ENCODE measurements at places on chromosomes 7 and 10.
A peak's percentile ranks its signal among the peaks of the same experiment; 100 is the strongest.

DNA sequence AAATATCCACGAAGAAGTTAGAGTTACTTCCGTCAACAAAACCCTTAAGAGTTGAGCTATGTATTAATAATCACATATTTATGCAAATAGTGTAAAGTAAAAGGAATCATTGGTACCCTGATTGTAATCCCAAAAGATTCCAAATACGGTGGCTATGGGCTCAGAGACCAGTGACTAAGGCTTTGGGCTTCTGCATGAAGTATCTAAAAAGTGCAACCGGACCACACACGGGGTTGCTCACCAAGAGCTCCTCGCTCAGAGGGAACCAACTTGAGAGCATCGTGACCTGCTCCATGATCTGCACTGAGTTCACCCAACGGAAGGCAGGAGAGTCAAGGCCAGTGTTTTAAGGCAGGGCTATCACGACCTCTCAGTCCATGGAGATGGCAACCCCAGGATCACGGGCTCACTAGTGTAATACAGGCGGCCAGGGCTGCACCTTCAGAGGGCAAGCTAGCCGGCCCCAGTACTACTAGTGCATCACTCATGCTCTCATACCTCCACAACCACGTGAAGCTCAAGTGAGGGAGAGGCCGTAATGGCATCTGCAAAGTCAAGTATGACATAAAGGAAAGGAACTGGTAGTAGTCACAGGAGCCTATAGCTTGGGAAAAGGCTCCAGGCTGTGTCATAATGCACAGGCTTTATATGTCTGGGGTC, 77.1 kb upstream of the CAMK2B start:
- DNase-seq = no peak

- no peak for DNase-seq
Measured at GRCh38 chr10:1166828-1167275, 110.7 kb downstream of the WDR37 start.

DNA sequence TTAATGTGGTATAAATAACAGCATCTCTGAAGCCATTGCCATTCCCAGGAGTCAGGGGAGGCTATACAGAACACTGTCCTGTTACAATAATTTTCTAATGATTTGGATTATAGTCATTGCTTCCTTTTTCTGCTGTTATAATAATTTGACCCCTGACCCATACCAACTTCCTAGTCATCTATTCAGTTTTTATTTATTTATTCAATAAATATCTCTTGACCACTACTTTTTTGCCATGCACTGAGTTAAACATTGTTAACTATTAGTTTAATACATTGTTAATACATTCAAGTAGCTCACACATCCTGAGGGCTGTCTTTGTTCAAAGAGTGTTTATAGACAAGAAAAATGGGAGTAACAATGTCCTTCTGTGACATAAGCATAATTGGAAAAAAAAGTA, 235.5 kb upstream of the MEOX2 start:
- no peak for DNase-seq

- peak; percentile 74 for DNase-seq
Measured at GRCh38 chr10:17206210-17206709, 4.8 kb upstream of the TRDMT1 start.

DNA sequence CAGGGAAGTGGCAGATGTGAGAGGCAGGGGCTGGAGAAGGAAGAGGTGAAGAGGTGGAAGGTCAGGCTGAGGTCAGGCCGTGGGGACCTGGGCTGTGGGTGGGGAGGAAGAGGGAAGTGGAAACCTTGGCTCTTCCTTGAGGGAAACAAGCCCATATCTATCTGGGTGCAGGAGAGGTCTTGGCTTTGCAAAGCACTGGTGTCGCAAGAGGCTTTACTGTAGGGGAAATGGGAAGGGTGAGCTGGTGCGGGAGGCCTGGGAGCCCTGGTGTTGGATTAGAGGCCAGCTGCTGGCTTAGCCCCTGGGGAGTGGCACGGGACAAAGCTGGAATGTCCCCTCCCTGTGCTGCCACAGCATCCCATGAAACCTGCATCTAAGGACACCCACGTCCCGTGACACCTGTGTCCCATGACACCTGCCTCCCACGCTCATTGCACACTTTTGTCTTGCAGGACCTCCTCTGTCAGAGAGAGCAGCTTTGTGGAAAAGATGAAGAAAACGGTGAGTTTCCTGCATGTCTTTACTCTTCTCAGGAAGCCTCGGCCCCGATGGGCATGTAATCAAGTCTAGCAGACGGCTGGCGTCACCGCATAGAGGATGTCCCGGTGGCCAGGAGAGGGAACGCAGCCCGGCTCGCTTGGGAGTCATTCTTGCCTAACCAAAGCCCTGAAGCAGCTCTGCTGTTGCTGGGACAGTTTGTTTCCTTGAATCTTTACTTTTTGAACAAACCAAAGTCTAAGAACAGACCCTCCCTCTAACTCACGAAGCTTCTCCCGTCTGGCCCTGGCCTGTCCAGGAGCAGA, 22.2 kb downstream of the TMEM120A start:
- no peak for DNase-seq

DNA sequence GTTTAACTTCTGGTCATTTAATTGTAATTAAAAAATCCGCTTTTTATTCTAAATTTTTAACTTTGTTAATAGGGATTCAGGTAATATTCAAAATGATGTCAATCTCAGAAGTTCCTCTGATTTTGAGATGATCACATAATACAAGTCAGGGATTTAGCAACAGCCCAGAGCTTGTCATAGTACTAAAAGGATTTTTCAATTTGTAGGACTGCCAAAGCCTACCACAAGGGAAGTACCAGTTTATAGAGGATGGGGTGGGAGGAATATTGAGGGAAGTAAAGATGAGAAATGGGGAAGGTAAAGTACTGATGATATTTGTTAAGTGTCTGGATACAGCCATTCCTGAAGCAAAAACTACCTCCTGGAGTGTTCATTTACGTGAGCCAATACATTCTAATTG, 278.2 kb upstream of the TEX47 start:
- DNase-seq = no peak

- DNase-seq = no peak
Measured at GRCh38 chr10:109962247-109962646, 38.9 kb upstream of the XPNPEP1 start.

DNA sequence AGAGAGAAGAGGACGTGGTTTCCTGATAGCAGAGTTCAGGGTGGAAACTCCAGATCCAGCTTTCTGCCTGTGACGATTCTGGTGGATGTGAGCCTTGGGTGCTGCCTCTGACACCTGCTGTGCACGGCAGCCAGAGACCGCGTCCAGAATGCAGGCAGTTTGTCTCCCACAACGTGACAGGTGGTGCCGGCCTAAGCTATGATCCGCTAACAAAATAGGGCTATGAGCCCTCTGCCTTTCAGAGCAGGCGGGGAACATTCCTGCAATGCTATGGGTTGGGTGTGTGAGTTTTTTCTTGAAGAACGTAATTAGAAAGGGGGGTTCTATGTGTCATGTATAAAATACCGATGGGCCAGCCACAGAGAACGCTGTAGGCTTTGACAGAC, 297.3 kb upstream of the PRKCQ start:
- no peak for DNase-seq

DNA sequence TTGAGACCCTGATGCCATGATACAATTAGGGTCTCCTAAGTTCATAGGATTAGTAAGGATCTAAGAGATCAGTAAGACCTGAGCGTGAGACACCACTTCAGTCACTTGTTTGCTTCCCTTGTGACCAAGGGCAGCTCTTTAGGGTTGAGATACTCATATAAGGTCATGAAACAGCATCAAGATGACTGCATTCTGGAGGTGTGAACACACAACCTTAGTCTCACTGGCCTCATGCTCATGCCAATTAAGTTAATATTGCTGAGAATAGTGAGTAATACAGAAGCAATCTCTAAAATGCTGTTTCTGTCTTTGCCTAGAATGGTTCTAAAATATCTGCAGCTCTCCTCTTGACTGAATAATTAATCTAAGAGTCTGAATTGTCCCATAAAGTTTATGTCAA, 39.6 kb upstream of the KLHL7 start:
- DNase-seq = peak; percentile 9

GRCh38 chr7:30630986-30631385, 36.3 kb downstream of the GARS1 start:
- no peak for DNase-seq

- no peak for DNase-seq
Measured at GRCh38 chr10:123553810-123554430, 112.2 kb upstream of the GPR26 start.

GRCh38 chr10:110858297-110858934, 13.3 kb upstream of the PDCD4 start:
- DNase-seq = no peak

DNA sequence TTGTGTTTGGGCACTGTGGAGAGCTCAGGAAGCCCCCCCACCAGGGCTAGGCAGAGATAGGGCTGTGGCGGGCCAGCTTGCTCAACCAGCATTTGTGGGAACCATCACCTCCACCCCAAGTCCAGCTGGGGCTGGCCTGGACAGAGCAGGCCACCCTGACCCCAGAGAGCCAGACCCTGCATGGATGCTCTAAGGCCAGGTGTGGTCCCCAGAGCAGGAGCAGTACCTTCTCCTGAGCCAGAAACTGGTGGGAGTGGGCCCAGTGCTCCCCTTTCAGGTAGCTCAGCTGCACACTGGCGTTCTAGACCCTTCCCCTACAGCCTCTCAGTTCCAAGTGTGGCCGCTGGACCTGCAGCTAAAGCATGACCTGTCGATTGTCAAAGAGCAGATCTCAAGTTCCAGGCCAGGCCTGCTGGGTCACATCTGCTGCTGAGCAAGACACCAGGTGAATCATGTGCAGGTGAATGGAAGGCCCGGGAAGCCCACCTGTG, 57.2 kb downstream of the RASGEF1A start:
- DNase-seq = no peak

- DNase-seq = peak; percentile 35
Measured at GRCh38 chr7:156473476-156474240, 166.9 kb upstream of the RNF32 start.

GRCh38 chr10:63713191-63714144, 192.3 kb downstream of the REEP3 start:
- no peak for DNase-seq

GRCh38 chr10:51960494-51960895, 261.1 kb upstream of the CSTF2T start:
- DNase-seq = peak; percentile 44

DNA sequence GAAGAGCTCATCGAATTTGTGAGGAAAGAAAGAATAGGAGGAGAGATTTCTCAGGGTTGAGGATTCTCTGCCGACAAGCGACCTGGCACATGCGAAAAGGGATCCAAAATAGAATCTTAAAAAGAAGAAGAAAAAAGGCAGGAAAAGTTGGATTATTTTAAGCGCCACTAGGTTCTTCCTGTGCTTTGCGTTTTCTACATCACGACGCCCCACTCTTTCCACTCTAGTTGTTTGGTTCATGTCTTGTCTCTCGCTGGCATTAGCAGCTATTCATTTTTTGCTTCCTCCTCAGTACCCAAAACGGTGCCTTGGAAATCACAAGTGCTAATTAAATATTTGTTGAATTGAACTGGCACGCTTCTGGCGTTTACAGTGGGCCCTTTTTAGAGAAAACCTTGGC, 674 bp upstream of the FRA10AC1 start:
- DNase-seq = peak; percentile 27

DNA sequence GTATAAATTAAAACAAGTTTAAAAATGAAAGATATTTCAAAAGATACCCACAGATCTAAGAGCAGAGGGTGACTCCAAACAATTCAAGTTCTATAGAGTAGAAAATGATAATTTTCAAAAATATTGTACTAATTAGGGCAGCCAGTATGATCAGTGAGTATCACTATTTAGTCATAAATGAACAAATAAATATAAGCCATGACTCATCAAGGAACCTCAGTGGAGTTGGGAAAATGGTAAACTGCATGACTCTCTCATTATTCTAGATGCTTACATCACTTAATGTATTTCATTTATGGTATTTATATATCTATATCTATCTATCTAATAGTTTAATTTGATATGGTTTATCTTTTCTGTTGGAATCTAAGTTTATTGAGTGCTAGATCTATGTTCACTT, 94.3 kb downstream of the THSD7A start:
- DNase-seq = no peak

- no peak for DNase-seq
Measured at GRCh38 chr7:110835218-110835617, 255.7 kb upstream of the LRRN3 start.

- DNase-seq = no peak
Measured at GRCh38 chr7:5850944-5851343, 29.7 kb upstream of the OCM start.

- DNase-seq = peak; percentile 58
Measured at GRCh38 chr10:49398000-49398861, 2.3 kb upstream of the DRGX start.

GRCh38 chr10:14413523-14413922, 82.8 kb upstream of the FRMD4A start:
- DNase-seq = no peak

GRCh38 chr10:13673156-13673555, 86.4 kb downstream of the PRPF18 start:
- DNase-seq = no peak

- no peak for DNase-seq
Measured at GRCh38 chr7:26008428-26008827, 143.6 kb upstream of the NFE2L3 start.

- no peak for DNase-seq
Measured at GRCh38 chr10:79433324-79434222, 11.9 kb downstream of the ZCCHC24 start.

DNA sequence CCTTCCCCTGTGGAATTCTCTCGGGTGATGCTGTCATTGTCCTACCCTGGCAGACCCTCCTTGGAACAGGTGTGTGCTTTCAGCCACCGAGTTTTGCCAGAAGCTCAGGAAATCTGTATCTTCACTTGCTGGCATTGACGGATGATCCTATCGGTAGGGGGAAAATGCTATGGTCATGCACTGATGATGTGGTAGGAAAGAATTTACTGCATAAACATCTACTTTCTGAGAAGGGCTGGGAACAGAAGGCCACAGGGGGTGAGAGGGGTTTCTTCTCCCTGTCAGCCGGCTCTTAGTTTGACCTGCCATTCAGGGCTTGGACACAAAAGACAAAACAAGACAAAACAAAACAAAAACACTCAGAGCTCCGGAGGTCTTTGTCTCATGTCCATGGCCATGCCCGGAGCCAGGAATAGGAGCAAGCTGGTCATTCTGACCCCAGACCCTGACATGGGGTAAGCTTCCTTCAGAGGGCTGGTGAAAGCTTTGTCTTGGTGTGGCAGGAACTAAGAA, 43.6 kb upstream of the CARD11 start:
- no peak for DNase-seq

DNA sequence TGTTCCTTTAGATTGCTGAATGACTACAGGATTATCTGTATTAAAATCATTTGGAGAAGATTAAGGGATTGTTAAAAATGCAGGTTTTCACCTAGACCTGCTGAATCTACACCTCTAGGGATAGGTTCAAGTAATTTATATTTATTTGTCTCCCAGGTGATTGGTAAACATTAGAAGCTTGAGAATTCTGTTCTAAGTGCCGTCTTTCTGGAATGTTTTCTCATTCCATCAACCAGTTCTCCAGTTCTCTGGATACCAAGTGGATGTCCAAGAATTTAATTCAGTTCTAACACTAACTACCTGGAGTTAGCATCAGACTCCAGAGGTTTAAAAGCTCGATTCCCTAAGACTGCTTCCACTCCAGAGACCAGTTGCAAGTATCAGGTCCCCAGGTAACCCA, 110.9 kb downstream of the PRTFDC1 start:
- DNase-seq = no peak

DNA sequence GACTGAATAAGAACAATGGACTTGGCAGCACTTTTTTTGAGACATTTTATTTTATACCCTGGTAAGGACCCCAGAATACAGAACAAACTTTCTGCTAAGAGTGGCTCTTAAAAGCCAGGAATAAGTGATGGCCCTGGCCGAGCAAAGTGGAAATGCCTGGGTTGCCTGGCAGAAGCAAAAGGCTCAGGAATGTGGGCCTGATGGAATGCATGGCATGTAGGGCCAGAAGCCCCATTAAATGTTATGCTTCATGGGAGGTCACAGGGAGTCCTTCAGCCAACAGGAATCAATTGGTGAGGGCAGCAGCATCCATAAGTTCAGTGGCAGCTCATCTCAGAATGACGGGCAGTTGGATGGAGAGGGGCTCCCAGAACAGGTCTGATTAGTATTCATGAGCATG, 301.5 kb upstream of the CACNA2D1 start:
- no peak for DNase-seq

Measured in activated CD4-positive, alpha-beta T cell treated with anti-CD3 and anti-CD28 coated beads, Interleukin-2, Interleukin-6, amounts not matched to agents 100 ng/mL and 50 ng/mL, durations not matched to agents 16 hours and 8 hours (primary cell).